ENCODE measurements at places on chromosomes 2 and 18.

GRCh38 chr2:18781541-18782280 lies 192.3 kb upstream of the NT5C1B start:
- no peak for DNase-seq

- DNase-seq: no peak
Observed at GRCh38 chr2:64762301-64762997, 108.7 kb upstream of the SERTAD2 start.

GRCh38 chr18:35024196-35024595 lies 17.0 kb upstream of the MAPRE2 start:
- no peak for DNase-seq

- DNase-seq: no peak
Observed at GRCh38 chr18:58021504-58021903, 22.5 kb upstream of the NEDD4L start.

DNA sequence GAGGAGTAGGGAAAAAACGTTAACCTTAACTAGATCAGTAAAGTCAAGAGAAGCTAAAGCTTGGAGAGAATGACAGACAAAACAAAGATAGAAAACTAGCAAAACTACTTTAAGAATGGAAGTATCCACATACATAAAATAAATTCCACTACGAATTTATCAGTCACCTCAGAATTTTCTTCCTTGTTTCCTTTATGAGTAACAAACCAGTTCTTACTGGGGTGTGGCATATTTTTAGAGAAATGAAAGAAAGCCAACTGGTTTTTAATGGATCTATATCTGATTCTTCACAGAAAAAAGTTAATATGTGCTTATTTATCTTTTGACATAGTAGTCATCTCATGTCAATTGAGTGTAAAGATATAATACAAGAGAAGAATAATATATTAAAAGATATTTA lies 2033.7 kb upstream of the CELF4 start:
- no peak for DNase-seq

- no peak for DNase-seq
Observed at GRCh38 chr2:862355-862687, 88.3 kb upstream of the SNTG2 start.

- no peak for DNase-seq
Observed at GRCh38 chr2:86492048-86492453, 50.9 kb downstream of the KDM3A start.

DNA sequence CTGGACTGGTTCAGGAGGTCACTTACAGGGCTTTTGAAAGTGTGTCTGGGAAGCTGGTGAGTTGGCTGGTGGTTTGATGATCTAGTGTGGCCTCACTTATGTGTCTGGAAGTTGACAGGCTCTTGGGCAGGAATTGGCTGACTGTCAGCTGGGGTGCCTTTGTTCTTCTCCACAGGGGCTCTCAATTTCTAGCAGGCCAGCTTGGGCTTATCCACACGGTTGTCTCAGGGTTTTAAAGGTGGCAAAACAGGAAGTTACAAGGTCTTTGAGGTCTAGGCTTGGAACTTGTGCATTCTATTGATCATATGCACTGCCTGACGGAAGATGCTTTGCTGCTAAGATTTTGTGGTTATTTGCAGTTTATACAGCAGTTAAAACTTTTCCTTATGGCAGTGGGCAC lies 52.0 kb upstream of the CELF4 start:
- no peak for DNase-seq

DNA sequence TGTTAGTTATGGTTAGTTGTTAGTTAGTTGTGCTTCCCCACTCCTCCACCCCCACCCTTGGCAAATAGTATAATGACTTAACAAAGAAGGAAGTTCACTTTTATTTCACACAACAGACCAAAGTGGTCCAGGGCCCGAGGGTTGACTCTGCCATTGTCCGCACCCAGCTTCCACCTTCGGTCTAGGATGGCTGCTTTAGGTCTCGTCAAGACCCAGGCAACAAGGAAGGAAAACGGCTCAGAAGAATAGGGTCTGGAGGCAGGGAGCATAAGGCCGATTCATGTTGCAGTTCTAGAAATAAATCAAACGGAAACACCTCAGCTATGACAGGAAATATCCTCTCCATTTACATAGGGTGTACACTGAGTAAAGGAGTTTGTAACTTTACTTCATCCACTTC lies 206.0 kb upstream of the CXCR4 start:
- DNase-seq: no peak

- DNase-seq: no peak
Observed at GRCh38 chr18:44654573-44654972, 26.1 kb upstream of the SETBP1 start.

DNA sequence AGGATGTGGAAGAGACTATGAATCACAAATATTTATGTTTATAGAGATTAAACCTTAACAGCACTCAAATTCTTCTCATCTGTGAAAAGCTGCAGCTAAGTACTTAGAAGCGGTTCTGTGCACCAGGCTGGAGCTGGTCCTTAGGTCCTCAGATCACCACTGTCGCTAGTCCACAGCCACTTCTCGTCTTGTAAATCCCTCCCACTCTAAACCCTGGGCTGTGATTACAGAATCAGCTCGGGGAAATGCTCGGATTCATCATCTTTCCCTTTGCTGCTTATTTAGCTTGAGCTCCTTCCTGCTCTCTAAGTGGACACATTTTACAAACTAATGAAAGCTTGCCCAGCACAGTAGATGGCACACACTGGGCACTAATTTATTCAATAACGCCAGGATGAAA lies 61.7 kb downstream of the RNF152 start:
- DNase-seq: no peak

DNA sequence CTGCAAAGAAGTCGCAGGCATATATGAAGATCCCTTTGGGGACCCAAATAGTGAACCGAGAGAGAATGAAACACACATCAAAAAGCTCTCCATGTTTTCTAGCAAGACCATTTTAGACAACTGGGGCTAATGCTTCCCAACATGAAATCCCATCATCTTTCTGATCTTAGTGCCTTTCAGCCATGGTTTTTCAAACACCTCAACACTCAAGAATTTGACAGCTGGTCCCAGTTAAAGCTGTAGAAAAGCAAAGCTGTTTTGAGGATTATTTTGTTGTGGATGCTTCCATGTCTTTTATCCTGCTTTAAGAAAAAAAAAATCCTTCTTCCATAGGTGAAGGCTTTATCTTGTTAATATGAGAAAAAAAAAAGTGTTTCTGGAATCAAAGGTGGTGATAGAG lies 259.1 kb downstream of the STK39 start:
- DNase-seq: no peak

DNA sequence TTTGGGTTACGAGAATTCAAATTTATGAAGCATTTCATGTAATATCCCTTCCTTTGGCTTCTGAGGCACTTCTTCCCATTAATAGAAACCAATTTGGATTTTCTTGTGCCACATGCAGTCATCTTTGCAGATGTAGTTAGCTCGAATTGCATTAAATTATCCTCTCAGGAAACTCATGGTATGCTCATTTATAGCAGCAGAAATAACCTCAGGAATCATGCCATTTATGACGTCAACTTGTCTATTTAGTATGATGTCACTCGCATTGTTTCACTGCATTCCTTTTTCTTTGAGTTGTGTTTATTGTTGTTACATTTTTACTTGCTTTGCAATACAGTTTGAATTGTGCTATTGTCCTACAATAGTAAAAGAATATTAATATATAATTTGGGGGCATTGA lies 163.8 kb downstream of the RBM43 start:
- DNase-seq: no peak

- DNase-seq: peak; percentile 18
Observed at GRCh38 chr2:151669585-151670081, 64.6 kb downstream of the NEB start.

- no peak for DNase-seq
Observed at GRCh38 chr18:8008033-8008432, 440.9 kb downstream of the PTPRM start.

DNA sequence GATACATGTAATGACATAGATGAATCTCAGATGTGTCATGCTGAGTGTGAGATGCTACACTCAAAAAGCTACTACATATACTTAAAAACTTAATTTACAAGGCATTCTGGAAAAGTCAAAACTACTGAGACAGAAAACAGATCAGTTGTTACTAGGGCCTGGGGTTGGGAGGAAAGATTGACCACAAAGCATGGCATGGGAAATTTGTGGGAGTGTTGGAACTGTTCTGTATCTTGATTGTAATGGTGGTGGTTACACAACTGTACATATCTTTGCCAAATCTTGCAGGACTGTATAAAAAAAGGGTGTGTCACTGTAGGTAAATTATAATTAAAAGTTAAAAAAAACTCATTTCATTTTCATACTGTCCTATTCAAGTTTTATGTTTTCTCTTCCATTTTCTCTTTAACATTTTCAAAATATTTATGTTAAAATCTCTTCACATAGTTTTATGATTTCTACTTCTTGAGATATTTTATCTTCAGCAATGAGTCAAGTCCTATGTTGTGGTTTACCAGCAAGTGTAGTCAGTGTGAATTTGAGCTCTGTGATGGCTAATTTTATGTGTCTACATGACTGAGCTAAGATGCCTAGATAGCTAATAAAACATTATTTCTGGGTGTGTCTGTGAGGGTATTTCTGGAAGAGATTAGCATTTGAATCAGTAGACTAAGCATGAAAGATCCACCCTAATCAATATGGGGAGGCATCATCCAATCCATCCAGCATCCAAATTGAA lies 58.6 kb upstream of the VRK2 start:
- no peak for DNase-seq

DNA sequence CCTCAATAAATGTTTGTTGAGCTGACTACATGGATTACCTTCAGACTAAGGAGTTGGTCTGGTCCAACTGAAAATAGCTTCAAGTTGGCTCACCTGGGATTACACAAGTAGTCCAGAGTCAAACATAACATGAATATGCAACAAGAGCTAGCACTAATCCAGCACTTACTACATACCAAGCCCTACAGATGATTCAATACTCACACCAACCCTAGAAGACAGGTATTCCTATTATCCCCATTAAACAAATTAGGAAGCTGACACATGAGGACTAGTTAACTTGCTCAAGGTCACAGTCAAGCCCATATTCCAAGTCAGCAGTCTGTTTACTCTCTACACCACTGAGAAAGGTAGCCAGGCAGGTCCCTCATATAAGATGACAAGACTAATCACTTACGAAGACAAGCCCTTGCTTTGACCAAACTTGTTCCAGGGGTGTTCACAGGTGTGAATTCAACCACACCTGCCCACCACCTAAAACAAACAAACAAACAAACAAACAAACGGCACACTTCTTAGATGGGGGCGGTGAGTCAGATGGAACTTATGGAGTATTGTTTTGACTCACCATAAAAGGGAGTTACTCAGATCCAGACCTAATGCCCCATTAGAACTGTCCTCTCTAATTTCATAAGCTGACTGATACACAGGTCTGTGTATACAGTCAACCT lies 29.1 kb downstream of the TMEM131 start:
- DNase-seq: no peak

- no peak for DNase-seq
Observed at GRCh38 chr18:29160170-29160569, 983.2 kb upstream of the CDH2 start.

- DNase-seq: no peak
Observed at GRCh38 chr2:58734365-58734764, 493.2 kb upstream of the FANCL start.

- DNase-seq: no peak
Observed at GRCh38 chr2:216810399-216811160, 49.3 kb downstream of the TNP1 start.

DNA sequence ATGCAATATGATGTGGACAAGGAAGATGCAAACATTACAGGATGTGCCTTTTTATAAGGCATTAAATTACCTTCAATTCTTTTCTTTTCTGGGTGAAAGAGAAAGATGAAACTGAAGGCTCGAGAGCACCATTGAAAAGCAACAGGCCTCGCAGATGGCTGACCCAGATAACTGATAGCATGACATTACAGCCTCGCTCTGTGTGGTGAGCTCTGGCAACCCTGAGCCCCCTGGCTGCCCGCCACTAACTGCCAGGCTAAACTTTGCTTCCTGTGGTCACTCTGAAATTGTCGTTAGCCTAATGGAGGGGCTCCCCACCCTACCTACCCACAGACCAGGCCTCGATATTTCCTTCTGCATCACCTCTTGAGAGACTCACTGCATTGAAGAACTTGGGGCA lies 516.8 kb upstream of the FANCL start:
- DNase-seq: no peak

- DNase-seq: no peak
Observed at GRCh38 chr18:62754026-62754425, 38.7 kb downstream of the PHLPP1 start.

DNA sequence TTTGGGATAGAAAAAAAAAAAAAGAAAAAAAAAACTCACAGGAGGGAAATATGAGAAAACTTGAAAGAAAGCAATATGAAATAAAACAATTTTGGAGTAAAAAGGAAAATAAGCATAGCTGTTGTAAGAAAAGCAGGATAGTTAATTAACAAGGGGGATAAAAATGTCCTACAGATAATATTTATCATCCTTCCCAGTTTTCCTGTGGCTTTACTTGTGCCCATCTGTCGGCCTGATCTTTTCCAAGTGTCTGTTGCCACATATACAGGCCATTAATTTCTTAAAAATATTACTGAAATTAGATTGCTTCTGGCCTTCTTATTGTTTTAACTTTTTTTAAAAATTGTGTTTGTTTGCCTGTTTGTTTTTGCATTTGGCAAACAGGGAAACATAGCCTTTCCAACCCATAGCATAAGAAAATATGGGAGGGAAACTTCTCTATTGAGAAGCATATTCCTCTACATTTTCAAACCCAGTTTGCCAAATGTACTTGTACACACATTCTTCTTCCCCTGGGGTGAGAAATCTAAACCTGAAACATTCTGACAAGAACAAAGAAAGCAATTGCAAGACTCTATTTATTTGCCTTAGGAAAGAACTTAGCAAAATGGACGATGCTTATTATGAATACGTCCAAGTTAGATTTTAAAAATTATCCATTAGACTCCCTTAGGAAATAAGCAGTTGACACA lies 272.3 kb downstream of the CDH20 start:
- no peak for DNase-seq

DNA sequence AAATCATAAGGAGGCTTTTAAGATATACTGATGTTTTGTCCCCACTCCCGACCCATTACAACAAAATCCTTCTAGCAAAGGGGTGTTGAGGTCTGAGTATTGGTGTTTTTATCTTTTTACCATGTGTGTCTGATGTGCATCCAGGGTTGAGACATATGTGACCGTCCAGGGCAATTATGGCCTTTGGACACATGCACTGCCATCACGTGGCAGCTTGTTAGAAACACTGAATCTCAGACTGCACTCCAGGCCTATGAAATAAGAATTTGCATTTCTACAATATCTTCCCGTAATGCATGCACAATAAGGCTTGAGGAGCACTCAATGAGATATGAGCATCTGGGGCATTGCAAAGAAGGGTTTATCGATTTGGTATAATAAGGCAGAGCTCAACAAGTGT lies 235.1 kb upstream of the ZNF804A start:
- DNase-seq: no peak

Data from activated CD8-positive, alpha-beta memory T cell treated with anti-CD3 and anti-CD28 coated beads, Interleukin-2, amount 50 U/mL, for 4 hours (primary cell).